ENCODE measurements at places on chromosomes 5 and 9.

DNA sequence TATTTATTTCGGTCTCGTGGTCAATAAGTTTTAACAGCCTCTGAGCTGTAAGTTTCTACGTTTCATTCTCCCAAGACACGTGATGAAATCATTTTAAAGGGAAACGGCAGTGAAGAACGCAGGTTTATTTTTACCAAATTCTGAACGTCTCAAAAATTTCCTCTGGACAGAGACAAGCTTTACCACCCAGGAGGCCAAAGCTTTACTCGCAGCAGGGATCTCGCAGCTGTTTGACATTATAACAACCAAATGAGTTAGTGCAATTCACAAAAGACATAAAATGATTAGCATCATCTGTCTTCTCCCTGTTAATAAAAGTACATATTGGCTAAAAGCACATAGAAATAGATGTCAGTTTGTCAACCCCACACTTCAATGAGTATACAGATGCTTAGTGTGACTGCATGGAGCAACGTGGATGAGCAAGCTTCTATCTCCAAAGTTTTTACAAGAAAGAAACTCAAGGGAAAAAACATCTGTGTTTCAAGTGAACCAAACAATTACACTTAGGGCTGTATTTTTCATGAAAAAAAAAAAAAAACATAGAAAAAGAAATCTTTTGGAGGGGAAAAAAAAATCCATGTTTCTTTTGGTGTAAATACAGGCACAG is 2.5 kb downstream of the SEMA5A start:
- no peak for DNase-seq

DNA sequence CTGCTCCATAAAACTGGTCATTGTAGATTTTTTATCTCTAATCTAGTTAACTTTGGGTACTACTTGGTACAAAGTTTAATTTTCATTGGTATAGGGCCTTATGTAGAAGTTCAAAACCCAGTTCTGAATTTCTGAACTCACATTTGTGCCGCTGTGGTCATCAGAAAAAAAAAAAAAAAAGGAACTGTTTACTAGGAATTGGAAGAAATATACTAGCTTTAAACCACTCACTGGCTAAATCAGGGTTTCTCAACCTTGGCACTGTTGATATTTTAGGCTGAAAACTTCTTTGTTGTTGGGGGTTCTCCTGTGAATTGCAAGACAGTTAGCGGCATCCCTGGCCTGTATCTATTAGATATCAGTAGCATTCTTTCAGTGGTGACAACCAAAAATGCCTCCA is 4.1 kb upstream of the ZFYVE16 start:
- DNase-seq: no peak

DNA sequence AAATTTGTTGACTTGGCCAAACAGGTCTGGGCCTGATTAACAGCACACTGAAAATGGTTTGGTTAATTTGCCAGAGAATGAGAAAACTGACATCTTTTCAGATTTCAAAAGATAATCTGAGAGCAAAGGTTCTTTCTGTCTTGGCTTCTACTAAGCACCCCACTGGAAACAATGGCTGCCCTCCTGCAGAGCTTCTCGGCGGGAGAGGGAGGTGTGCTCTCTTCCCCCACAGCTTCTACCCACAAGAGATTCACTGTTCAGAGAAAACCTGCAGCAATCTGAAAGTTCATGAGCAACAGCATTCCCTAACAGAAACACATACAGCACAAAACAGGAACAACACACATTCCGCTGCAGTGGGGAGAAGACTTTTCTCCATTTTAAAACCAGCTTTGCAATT is 3.0 kb downstream of the DNAH5 start:
- no peak for DNase-seq

GRCh38 chr5:133994297-133994989 is 10.3 kb downstream of the VDAC1 start:
- no peak for DNase-seq

- no peak for DNase-seq
Observed at GRCh38 chr5:115180165-115180709, 10.5 kb upstream of the TRIM36 start.

DNA sequence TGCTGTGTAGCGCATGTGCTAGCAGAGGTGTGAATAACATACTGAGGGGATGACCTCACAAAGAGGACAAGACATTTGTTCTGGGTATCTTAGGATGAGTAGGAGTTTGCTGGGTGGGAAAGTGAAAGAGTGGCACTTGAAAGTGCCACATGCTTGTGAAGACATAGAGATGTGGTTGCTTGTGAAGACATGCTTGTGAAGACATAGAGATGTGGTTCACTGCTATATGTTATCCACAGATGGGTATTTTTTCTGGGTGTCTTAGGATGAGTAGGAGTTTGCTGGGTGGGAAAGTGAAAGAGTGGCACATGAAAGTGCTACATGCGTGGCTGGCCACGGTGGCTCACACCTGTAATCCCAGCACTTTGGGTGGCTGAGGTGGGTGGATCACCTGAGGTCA is 63.6 kb downstream of the MAST4 start:
- DNase-seq: no peak

- no peak for DNase-seq
Observed at GRCh38 chr5:107457138-107457537, 213.6 kb downstream of the EFNA5 start.

- no peak for DNase-seq
Observed at GRCh38 chr5:56715986-56716385, 99.4 kb upstream of the MAP3K1 start.

All from stimulated activated CD4-positive, alpha-beta T cell treated with anti-CD3 and anti-CD28 coated beads, Interleukin-2, amount 100 ng/mL, for 4 hours (primary cell).